ENCODE measurements at places on chromosomes 11 and 22.

GRCh38 chr11:69891421-69892236, 72.4 kb upstream of the FGF3 start:
- no peak for DNase-seq

GRCh38 chr11:2717561-2718325, 17.9 kb upstream of the KCNQ1OT1 start:
- DNase-seq, result no peak

- no peak for DNase-seq
Observed at GRCh38 chr11:104191124-104191523, 27.2 kb upstream of the PDGFD start.

DNA sequence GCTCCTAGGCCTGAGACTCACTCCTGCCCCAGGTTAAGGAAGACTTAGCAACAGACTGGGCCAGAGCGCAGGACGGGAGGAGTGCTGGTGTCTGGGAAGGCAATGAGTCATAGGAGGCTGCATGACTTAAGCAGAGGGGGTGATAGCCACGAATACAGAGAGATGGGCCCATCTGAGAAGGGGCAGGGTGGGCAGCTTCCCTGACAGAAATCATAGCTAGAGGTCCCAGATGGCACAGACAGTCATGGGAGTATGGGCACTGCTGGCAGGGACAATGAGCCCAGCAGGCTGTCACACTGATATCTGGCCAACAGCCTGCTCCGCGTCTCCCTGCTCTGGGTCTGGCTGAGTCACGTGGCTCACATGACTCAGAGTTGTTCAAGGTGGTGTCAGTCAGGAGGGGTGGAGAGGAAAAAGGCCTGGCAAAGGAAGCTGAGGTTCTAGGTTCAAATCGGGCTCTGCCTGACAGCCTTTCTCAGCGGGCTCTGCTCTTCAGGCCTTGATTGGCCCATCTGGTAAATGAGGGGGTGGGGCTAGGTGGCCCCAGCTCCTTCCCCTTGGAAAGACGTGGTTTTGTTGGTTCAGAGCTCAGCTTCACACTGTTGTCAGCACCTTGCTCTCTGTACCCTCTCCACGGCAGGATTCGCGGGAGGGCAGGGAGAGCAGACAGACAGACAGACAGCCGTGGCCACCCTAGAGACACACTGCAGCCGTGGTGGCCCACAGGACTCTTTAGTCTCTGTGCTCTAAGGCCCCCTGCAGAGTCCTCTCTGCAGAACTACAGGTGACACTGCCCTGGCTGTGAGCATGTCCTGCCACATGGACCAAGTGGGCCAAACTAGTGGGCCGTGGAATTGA, 47.8 kb downstream of the DBX1 start:
- DNase-seq, result no peak
